Urinary bladder (tissue), 4 donors: ENCODE measurements at places on chromosomes 6 and 20. TPM values are rescaled to one million over a fixed set of nuclear protein-coding genes. Genes with fewer than 3 reads are reported as not detected.
A peak's percentile ranks its signal among the peaks of the same experiment; 100 is the strongest.

GRCh38 chr6:157535340-157536222 is 154.6 kb downstream of the ZDHHC14 start:
- no peak for DNase-seq

DNA sequence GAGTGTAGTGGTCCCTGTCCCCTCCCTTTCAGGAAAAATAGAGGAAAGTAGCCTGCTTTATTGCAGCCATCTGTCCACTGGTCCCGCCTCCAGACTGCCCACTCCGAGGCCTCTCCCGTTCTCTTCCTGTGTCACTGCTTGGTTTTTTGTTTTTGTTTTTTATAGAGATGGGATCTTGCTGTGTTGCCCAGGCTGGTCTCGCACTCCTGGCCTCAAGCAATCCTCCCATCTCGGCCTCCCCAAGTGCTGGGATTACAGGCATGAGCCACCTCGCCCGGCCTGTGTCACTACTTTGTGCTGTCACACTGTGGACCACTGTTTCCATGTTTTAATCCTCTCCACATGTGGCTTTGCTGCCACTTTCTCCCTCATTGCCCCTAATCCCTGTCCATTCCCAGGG is 71.2 kb downstream of the ZBTB2 start:
- no peak for DNase-seq

GRCh38 chr6:143656026-143656425 is 21.7 kb upstream of the PHACTR2 start:
- no peak for DNase-seq

DNA sequence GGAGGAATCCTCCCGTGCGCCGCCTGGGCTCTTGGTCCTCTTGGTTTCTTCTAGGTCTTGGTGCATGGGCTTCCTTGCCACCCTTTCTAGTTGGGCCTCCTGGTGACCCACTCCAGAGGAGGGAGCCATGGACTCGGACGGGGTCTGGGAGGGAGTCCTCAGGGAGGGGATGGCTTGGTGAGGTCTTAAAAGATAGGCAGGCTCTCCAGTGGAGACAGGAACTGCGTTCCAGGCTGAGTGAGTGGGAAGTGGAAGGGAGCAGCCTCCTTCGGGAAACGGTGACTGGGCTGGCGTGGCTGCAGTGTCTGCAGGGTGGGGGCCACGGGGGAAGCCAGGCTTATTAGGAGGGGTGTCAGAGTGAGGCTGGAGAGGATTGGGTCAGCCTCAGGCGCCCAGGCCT is 152.8 kb downstream of the GRM4 start:
- no peak for DNase-seq

DNA sequence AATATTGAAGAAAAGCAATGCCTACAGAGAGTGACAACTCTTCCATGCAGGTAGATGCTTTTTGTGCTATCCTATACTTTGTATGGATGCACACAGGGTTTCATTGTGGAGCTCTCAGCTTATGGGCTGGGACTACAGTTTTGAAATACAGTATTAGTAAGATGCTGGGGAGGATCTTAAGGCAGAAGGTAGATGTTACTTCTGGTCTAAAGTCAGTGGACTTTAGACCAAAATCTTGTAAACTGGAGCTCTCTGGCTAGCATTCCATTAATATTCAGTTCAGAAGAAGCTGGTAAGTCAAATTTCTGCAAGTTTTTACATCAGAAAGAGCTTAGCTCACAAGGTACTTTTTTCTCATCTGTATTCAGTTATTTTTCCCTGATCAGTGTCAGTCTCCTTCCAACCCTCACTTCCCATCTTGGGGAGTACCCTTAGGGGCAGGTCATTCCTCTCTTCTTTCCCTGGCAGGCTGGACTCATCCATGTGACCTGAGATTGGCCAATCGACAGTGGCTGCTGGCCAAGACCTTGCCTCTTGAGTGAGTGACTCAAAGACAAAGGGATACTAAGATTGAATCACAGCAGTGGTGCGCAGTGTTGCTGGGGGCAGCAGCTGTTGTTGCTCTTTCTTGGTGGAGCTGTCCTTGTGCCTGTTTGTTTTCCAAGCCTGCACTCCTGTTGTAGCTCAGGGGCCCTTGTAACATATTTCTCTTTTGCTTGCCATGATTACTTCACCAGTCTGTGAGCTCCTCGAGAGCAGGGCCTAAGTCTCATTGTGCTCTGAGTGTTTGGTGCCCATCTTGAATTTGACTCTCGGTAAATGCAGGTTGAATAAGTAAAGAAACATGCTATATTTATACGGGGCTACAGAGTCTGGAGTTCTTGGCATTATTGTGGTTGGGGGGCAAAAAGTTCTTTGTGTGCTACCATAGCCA is 2.8 kb upstream of the PHF20 start:
- no peak for DNase-seq

DNA sequence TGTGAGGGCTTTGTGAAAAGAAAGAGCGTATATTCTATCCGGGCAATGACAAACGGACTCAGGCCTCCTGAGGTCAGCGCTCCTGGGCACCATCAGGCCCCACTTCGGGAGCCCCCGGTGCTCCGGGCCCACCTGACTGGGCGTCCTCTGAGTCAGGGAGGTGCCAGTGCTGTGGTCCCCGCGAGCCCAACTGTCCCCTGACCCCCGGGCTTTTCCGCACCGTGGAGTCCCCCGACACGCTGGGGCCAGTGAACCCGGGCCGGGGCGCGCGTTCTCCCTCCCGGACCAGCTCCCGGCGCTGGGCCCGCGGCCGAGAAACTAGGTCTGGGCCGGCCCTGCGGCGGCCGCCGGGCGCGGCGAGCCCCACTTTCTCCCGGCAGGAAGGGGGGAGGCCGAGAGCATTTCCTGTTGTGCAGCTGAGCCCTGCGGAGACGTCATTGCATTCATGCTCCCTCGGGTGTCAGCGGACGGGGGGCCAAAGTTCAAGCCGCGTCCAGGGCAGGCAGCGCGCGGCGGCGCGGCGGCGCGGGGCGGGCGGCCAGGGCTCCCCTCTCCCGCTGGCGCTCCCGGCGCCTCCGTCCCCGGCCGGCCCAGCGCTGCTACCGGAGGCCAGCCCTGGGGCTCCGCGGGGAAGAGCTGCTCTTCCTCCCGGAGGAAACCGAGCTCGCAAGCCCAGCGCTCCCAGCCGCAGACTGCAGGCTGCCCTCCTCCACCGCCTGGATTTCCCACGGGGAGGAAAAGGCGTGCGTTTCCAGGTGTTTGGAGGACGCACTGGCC is 18.3 kb downstream of the HIVEP2 start:
- DNase-seq, result peak; percentile 49

- peak; percentile 47 for DNase-seq
Measured at GRCh38 chr6:1396952-1397868, 7.8 kb downstream of the FOXF2 start.

GRCh38 chr6:167824591-167825331 is 1.9 kb upstream of the AFDN start:
- no peak for DNase-seq

DNA sequence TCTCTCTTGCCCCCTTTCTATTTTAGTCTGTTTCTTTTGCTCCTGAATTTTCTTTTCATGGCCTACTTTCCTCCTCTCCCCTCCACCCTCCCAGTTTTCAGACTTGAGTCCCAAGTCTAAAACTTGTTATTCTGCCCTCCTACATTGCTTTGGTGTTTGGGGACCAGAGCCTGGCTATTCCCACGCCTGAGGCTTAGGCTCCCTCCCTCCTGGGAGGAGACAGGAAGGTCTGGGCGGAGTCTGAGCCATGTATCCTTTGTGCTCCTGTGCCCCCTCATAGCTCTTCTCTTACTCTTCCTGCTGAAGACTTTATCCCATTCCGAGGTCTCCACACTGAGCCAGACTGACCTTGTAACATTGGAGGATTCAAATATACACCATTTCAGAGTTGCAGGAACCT is 69.5 kb downstream of the DAAM2 start:
- no peak for DNase-seq

- no peak for DNase-seq
Measured at GRCh38 chr6:135440087-135440792, 57.3 kb downstream of the AHI1 start.

DNA sequence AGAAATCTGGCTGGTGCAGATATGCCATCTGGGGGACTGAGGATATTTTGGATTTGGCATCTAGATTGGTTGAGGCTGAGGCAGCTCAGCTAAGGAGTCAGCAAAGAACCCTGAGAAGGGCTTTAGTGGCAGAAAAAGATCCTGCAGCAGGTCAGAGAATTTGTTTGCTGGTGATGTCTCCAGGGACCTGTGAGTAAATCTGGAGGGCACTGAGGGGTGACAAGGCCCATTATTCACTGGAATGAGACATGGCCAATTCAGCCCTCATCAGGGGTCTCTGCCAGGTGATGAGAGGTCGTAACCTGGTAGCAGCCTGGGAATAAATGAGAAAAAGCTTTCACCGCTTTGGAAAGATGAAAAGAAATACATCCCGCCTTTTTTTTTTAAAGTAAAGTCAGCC is 118.3 kb upstream of the FBXL4 start:
- DNase-seq, result no peak

- DNase-seq, result no peak
Measured at GRCh38 chr20:41178904-41179432, 41.6 kb downstream of the PLCG1 start.

DNA sequence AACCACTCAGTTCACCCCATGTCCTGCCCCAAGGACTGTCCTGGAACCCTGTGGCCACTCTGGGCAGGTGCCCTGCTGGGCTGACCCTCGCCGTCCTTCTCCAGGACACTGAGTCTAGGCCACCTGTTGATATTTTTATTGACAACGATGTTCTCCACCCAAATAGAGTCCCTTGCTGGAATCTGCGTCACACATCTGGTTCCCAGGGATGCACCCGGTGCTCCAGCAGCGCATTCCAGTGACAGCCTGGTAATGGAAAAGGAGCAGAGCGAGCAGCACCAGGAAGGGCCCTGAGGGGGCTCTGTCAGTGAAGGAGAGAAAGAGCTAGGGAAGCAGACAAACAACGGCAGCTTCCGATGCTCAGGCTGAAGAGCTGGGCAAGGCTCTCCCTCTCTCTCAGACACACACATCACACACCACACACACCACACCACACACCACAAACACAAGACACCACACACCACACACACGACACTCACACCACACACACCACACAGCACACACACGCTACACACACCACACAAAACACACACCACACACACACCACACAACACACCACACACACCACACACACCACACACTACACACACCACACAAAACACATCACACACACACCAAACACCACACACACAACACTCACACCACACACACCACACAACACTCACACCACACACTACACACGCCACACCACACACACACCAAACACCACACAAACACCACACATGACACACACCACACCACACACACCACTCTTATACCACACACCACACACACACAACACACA is 117.9 kb upstream of the THBS2 start:
- DNase-seq, result no peak

DNA sequence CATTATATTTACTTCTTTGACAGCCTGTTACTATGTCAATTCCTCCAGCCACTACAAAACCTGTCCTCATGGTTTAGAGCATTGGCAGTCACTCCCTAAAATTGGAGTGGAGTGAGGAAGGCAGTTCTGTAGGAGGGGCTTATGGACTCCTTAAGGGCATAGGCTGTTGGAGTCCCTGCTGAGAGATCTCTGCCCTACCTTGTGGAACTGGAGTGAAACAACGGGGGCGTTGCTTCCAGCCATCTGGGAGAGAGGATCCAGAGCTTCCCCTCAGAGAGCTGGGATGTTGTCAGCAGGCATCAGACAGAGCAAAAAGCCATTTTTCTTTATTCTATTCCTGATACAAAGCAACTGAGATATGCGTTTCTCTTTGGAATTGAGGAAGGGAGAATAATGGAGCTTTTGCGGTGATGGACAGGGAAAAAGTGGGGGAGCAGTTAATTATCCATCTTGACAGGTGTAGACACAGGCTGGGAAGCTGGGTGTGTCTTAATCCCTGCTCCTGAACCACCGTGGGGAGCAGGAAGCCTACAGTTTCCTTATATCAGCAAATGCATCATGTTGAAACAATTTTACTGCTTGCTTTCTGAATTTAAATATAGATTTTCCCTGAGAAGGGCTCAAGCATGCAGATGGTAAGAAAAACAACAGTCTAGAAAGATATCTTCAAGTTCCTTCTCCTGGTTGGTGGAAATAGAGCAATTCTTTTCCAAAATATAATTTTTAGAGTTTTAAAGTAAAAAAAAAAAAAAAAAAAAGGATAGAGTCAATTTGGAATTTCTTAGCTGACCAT is 402.5 kb downstream of the PLCB1 start:
- DNase-seq, result no peak

DNA sequence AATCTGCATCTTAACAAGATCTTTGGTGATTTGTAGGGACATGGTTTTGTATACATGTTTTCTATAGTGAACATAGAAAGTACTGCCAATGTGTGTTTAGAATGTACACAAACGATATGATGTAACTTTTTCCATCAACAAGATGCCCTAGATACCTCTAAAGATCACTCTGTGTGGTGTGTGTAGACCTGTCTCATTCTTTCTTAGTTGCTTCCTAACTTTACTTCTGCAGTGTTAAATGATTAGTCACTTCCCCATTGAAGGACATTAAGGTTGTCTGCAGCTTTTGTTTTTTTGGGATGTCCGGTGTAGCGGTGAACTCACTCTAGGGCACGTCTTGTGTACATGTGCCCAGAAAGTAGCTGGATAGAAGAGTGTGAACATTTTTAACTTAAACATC is 35.9 kb downstream of the CDYL start:
- no peak for DNase-seq

DNA sequence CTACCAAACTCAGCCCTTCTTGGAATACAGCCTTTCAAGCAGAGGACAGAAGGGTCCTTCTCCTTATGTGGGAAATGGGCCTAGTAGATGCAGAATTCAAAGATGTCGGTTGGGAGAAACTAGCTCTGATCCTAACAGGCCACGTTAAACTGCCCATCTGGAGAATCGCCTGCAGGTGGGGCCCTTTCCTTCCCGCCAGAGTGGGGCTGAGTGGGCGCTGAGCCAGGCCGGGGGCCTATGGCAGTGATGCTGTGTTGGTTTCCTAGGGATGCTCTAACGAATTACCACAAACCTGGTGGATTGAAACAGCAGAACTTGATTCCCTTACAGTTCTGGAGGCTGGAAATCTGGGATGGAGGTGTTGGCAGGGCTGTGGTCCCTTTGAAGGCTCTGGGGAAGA is 9.1 kb downstream of the MAPK13 start:
- no peak for DNase-seq

GRCh38 chr20:22768266-22769178 is 184.2 kb upstream of the FOXA2 start:
- DNase-seq, result no peak

DNA sequence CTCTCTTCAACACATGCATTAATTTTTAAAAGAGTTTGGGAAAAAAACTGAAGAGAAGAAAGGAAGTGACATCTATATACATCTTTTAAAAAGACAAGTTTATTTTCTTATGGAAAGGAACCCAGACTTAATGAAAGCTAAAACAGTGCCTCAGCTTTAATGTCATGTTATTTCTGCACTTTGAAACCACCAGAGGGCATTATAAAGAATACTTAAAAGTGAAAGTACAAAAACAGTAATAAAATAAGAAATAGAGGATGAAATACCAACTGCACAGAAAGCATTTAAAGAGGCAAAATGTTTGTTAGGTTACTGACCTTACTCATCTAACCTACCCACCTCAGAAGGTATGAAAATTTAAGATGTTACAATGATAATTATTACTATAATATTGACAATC is 98.8 kb downstream of the HUS1B start:
- DNase-seq, result no peak

Gene RBBP8NL
- polyA plus RNA-seq, result 1.1 TPM

Gene CALHM5
- 1.7 TPM for polyA plus RNA-seq

Gene CRIP3
- 1.1 TPM for polyA plus RNA-seq

Gene APCDD1L
- 5.6 TPM for polyA plus RNA-seq

Gene ZBTB9
- 5.0 TPM for polyA plus RNA-seq

Gene NMBR
- polyA plus RNA-seq, result 0.15 TPM

Gene E2F3
- polyA plus RNA-seq, result 5.0 TPM

Gene FOXC1
- polyA plus RNA-seq, result 4.2 TPM

Gene DCBLD1
- polyA plus RNA-seq, result 4.5 TPM

Gene KCNK16
- polyA plus RNA-seq, result not detected

Gene CFB
- 39.6 TPM for polyA plus RNA-seq

Gene RBPJL
- polyA plus RNA-seq, result not detected

Gene EPHA7
- 11.0 TPM for polyA plus RNA-seq
